ENCODE measurements at places on chromosomes 4 and X.

GRCh38 chrX:1325515-1326116 lies 11.0 kb upstream of the IL3RA start:
- DNase-seq: no peak

GRCh38 chr4:145860446-145860845 lies 78.2 kb downstream of the ZNF827 start:
- no peak for DNase-seq

GRCh38 chrX:129634541-129634940 lies 20.2 kb downstream of the APLN start:
- DNase-seq: no peak

- DNase-seq: no peak
Observed at GRCh38 chrX:109911046-109911445, 91.9 kb upstream of the TMEM164 start.

GRCh38 chr4:6591313-6591712 lies 16.3 kb downstream of the MAN2B2 start:
- no peak for DNase-seq

- DNase-seq: no peak
Observed at GRCh38 chr4:137333031-137333430, 199.3 kb downstream of the PCDH18 start.
